Activated CD4-positive, alpha-beta T cell treated with anti-CD3 and anti-CD28 coated beads, Interleukin-2, Interleukin-6, amounts not matched to agents 100 ng/mL and 50 ng/mL, durations not matched to agents 16 hours and 8 hours (primary cell): ENCODE measurements at places on chromosomes 16 and 17.

- no peak for DNase-seq
Measured at GRCh38 chr17:77577491-77577890, 381.0 kb upstream of the TNRC6C start.

DNA sequence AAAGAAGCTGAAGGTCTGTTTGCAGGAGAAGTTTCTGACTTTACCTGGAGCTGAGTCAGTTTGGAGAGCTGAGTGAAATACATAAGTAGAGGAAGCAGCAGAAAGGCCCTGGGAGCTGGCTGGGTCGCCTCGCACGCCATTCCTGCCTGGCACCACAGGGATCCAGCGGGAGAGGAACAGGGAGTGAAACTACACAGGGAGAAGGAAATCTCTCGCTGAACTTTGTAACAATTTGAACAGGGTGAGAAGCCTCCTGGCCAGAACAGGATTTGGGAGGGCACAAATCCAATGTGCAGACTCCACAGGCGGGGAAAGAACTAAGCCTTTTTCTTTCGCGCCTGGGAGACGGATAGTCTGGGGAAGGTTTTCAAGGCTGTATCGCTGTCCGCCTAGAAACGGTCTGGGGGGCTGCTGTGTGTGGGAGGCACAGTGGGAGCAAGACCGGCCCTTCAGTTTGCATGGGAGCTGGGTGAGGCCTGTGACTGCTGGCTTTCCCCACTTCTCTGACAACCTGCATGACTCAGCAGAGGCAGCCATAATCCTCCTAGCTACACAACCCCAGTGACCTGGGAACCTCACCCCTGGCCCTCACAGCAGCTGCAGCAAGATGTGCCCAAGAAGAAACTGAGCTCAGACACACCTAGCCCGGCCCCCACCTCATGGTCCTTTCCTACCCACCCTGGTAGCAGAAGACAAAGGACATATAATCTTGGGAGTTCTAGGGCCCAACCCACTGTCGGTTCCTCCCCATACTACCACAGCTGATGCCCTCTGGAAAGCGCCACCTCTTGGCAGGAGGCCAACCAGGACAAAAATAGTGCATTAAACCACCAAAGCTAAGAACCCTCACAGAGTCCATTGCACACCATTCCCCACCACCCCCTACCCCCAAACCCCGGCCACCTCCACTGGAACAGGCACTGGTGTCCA lies 778.6 kb downstream of the KCNJ2 start:
- no peak for DNase-seq

- no peak for DNase-seq
Measured at GRCh38 chr16:66099306-66099705, 267.2 kb upstream of the CDH5 start.

- peak; percentile 61 for DNase-seq
Measured at GRCh38 chr16:87384162-87384874, 742 bp upstream of the FBXO31 start.

DNA sequence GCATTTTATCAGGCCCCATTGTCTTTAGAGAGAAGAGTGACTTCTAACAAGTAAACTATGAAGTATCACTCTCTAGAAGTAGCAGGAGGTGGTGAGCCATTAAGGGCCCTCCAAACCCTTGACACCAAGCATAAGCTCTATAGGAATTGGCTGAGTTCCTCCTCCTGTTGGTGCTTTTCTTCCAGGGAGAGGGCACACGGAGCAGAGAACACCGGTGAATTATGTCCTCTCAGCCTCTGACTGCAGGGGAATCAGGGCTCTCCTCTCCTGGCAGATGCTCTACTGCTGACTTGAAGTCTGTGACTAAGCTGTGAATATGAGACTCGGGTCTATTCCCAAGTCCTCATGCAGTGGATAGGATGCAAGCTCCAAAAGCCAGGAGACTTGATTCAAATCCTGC lies 32.3 kb downstream of the CHD9 start:
- no peak for DNase-seq

- DNase-seq: no peak
Measured at GRCh38 chr16:60674241-60674640, 1362.0 kb downstream of the CDH8 start.

DNA sequence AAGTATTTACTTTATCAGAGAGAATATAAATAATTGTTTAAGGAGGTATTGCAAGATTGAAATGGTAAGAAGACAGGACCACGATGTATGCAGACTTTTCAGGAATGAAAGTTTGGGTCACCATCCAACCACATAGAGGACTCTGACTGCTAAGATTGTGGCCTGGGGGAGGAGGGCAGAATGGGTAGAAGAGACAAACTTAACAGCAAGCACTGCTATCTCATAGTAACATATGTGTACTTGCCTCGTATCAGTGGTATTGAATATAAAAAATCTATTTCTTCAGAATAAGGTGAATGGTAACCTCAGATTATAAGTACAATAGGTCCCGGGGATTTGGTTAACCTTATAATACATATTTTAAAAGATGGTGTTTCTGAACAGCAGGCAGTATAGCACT lies 5.8 kb downstream of the KRT10 start:
- DNase-seq: no peak

- DNase-seq: no peak
Measured at GRCh38 chr17:9209781-9210370, 188.6 kb downstream of the NTN1 start.

GRCh38 chr17:4501295-4501949 lies 2.7 kb downstream of the SPNS2 start:
- DNase-seq: no peak

GRCh38 chr16:14409563-14409962 lies 220.5 kb downstream of the PARN start:
- DNase-seq: no peak
